ENCODE measurements at places on chromosomes 4 and X.

DNA sequence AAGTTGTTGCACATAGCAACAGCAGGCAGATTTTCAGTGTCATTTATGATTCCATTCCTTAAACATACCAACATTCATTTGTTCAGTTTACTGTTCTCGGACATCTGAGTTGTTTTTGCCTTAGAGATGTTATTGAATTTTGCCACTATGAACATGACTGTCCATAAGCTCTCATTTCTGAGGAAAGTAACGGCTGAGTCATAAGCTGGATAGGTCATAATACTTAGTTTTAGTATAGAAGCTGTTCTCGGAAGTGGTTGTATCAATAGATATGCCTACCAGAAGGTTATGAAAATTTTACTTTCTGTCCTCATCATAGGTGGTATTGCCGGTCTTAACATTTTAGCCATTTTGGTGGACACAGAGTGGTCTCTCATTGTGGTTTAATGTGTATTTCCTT lies 157.1 kb upstream of the CLNK start:
- DNase-seq: no peak

GRCh38 chr4:16827045-16827444 lies 71.4 kb downstream of the LDB2 start:
- no peak for DNase-seq

DNA sequence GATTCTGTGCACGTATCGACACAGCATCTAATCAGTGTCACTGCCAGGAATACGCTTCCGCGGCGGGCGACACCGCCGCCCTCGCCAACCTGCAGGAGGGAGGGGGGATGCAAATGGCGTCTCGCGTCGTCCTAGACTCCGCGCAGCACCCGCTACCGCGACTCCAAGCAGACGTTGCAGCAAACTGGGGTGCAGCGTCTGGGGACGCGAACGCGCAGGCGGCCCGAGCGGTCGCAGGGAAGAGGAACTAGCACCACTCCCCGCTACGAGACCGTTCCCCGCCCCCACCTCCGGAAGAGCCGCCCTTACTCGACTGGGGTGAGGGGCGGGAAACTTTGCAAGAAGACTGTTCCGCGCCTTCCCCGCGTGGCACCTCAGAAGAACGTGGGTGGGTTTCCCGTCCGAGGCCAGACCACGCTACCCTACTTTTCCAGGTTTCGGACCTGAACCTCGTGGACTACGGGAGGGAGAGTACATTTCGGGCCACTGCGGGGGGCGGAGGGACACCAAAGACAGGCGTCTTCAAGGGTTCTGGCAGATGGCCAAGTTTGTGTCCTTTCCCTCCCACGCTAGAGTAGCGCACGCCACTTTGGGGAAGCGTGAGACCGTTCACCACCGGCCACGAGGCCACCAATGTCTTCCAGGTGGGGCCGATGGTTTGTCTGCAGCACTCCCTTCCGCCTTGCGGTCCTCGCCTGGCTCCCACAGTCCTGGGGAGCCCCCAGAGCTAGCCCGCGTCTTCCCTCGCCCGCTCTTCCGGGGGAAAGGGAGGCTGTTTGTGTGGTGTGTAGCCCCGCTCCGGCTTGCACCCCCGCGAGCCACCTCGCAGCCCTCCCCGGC lies 78.0 kb upstream of the BCOR start:
- DNase-seq: peak; percentile 63

GRCh38 chr4:6925357-6925836 lies 15.8 kb downstream of the TBC1D14 start:
- DNase-seq: no peak

DNA sequence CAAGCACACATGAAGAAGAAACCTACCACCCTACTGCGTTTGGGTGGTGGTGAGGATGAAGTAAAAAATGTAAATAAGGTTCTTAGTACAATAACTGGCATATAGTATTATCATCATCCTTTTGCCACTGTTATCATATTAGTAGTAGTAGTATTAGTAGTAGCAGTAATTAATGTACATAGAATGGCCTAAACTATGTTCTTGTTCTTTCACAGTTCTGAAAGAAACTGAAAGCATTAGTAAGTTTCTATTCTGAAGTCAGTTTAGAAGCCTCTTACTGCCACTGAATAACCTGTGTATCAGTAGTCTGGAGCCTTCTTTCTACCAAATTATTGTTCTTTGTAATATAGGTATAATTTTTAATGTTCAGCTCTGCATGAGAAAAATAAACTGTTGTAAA lies 21.0 kb downstream of the COL4A6 start:
- no peak for DNase-seq

DNA sequence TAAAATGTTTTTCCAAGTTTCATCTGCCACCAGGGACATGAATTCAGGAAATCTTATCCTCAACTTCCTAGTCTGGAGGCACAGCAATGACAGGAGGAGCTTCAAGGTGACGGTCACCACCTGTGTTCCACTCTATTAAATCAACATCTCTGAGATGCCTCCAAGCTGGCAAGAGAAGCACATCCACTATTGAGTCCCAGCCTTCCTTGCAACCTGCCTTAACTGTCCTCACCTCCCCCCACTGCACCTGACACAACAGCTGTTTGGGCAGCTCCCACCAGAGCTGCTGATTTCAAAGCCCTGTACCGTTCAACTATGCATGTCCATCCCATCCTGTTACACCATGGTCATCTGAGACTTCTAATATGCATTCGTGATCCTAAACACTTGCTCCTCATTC lies 123.4 kb downstream of the COL25A1 start:
- no peak for DNase-seq

DNA sequence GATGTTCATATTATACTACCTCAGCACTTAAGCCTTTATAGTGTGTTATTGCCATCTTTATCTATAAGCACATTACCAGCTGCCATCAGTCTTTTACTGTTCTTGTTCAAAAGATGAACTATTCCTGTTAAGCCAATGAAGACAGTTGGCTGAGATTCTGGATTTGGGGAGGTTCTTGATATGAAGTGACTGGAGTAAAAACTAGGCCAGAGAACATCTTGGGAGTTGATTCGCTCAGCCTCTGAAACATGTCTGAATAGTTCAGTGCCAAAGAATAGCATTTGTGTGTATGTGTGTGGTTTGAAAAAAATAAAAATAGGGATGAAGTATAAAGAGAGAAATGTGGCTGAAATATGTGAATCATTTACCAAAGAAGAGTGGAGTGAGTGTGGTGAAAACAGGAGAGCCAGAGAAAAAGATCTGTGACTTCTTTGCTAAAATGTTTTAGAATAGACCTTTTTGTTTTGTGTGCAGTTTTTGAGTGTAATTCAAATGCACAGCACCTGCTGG lies 15.2 kb downstream of the EXOC1 start:
- DNase-seq: no peak

DNA sequence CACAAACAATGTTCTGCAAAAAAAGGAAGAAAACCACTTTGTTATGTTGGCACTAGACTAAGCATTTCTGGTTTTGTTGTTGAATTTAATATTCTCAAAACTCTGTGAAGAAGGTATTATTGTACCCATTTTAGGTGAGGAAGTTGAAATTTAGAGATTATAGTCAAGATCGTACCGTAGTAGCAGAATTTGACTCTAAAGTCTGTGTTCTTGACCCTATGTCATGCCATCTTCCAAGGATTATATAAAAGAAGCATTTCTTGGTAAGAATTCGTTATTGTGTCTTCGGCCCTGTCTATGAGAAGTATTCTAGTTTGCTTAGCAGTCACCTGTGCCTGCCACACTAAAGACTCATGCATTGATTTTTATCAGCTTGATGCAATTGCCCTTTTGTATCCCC lies 104.4 kb upstream of the MAP9 start:
- DNase-seq: no peak

GRCh38 chr4:148443512-148444295 lies 1.5 kb upstream of the NR3C2 start:
- peak; percentile 24 for DNase-seq

- no peak for DNase-seq
These were observed 41.9 kb downstream of the PCDH19 start for GRCh38 chrX:100368167-100368566.

- no peak for DNase-seq
These were observed 134.6 kb downstream of the CPZ start for GRCh38 chr4:8727131-8727530.

GRCh38 chr4:125956276-125956675 lies 641.5 kb downstream of the FAT4 start:
- no peak for DNase-seq

- peak; percentile 29 for DNase-seq
These were observed 4.2 kb downstream of the PDGFRA start for GRCh38 chr4:54233277-54233696.

- DNase-seq: no peak
These were observed 36.3 kb downstream of the PIGG start for GRCh38 chr4:535181-535923.

DNA sequence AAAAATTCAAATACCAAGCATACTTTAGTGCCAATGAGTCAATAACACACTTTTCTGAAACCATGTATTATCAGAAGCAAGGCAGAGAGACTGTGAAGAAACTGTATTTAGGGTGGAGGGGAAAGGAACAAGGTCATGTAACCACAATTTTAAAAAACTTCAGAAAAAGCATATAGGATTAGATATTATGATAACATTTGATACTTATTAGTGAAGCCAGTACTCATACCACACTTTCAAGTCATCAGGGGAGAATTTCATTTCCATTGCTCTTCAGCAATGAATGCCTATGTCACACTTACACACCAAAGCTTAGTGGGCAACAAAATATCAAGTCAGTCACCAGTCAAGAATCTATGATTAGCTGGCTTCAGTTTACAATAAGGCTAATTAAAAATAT lies 602.2 kb downstream of the IL15 start:
- no peak for DNase-seq

DNA sequence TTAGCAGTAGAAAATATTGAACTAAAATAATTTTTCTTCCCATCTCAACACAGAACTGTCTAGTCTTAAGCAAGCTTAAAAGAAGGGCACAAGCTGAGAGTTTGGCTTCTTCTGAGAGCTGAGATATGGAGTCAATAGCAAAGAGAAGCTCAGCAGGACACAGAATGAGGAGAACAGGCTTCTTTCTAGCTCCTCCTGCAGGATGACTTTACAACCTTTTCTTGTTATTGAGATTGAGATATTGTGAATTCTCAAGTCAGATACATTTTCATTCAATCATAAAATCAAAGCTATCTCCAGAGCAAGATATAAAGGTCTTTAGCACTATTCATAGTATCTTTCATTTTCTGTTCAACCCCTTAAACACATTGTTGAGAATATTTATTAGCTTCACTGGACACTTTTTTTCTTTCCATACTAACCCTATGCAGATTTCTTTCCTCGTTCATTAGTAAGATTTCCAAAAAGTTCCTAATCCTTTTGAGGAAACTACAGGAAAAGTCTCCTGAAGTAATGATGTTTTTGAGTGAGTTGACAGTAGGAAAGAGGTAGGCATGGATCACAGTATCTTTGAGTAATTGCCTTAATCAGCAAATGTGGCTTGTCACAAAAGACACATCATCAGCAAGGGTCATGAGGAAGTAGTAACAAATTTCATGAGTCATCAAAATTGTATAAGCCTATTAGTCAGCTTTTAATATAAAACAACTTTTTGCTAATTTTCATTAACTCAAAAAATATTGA lies 17.8 kb upstream of the CXCL3 start:
- DNase-seq: no peak

- no peak for DNase-seq
These were observed 93.2 kb upstream of the AP1S2 start for GRCh38 chrX:15947648-15948317.

DNA sequence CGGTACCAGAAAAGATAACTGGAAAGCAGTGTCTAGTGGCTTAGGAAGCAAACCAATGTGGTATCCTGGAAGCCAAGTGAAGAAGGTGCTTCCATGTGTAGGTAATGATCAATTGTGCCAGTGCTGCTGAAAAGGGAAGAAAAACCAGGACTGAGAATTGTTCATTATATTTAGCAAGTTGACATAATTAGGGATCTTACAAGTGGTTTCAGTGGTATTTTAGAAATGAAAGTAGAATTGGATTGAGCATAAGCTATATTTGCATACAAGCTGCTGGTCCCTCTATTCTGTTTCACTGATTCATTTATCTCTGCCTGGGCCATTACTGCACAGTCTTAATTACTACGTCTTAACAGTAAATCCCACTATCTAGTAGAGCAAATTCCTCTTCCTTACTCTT lies 32.3 kb downstream of the PRDM8 start:
- no peak for DNase-seq

GRCh38 chrX:135453381-135453780 lies 31.6 kb downstream of the SMIM10L2A start:
- DNase-seq: no peak

DNA sequence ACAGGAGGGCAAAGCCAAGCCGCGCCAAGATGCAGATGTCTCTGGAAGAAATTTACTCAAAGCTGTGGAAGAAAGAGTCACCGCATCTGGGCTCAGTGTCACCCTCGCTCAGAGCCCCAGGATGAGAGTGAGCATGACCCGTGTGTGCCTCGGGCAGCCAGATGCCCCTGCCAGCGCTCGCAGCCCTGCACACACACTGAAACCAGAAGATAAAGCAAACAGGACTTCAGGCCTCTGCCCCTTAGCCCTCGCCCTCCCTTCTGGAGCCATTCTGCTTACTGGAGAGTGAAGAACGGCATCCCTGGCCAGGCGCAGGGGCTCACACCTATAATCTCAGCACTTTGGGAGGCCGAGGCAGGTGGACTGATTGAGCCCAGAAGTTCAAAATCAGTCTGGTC lies 103.0 kb downstream of the IRF2 start:
- DNase-seq: no peak

DNA sequence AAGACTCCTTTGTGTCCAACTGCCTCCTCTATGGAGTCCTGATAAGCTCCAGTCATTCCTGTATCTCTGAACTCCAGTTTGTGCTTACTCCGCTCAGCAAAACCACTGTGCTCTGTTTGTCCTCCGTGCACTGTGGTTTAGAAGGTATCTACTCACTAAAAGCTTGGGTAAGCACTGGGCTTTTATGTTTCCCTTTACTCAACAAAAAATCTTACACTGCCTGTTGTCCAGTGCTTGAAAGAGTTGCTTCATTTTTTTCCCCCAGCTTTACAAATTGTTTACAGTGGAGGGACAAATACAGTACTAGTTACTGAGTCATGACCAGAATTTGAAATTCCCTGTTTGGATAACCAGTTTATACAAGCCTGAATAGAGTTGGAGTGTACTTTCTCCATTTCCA lies 545.3 kb upstream of the FAT1 start:
- DNase-seq: no peak

DNA sequence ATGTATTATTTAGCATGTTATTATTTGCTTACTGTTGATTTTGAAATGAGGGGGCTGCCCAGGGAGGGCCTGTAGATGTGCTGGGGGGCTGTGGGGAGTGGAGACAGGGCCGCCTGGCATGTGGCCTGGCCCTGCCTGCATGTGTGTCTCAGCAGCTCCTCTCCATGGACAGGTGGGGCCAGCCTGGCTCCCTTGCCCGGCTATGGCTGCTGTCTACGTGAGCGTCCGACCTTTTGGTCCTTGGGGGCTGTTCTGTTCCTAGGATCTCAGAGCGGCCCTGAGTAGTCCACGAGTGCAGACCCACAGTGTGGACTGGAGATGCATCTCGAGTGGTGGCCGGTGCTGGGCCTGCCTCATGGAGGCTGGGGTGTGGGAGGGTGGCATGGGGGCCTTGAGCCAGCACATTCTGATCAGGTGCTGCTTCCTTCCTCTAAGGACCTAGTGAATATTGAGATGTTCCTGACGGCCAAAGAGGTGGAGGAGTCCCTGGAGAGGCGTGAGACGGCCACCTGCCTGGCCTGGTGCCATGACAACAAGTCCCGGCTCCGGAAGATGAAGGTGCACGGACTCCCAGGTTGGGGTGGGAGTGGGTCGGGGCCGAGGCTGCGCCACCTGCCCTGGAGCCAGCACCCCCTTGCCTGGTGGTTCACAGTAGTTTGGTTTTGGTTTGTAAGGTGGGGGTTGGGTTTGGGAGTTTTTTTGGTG lies 24.9 kb upstream of the UVSSA start:
- no peak for DNase-seq
